Thymus (tissue), 14 donors: ENCODE measurements at places on chromosomes 7 and 10. TPM values are rescaled to one million over a fixed set of nuclear protein-coding genes. Genes with fewer than 3 reads are reported as not detected.

The TMEM176A gene
- 27.9 TPM for polyA plus RNA-seq

- no peak for DNase-seq
These were observed 69.1 kb downstream of the KMT2C start for GRCh38 chr7:152366662-152367061.

The PRLHR gene
- polyA plus RNA-seq = 0.02 TPM

The POM121C gene
- polyA plus RNA-seq = 15.4 TPM

- DNase-seq = no peak
These were observed 599.6 kb upstream of the POT1 start for GRCh38 chr7:125529249-125529648.

The MYO1G gene
- polyA plus RNA-seq = 56.2 TPM

The PON1 gene
- polyA plus RNA-seq = 6.9 TPM

DNA sequence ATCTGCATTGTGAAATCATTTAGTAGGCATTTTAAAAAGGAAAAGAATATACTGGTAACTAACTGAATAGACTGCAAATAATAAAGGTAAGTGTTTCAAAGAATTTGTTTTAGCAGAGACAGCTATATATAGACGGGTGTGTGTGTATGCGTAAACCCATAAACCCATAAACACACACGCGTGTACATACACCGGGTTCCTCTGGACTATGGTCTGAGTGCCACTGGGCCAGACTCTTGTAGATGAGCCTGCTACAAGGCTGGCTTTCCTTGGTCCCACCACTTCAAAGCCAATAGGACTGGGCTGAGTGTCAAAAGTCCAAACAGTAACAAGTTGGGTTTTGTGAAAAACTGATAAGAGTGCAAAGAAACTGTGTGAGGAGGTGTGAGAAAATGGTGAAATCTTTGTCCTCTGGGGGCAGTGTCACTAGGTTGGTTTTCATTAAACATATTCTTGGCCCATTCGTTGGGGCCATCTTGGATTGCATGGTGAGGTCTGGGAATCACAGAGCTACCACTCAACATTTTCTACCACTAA, 39.8 kb downstream of the GNA12 start:
- no peak for DNase-seq

The SPAM1 gene
- polyA plus RNA-seq = 0.02 TPM

The TUBAL3 gene
- 0.46 TPM for polyA plus RNA-seq

The COL17A1 gene
- 268 TPM for polyA plus RNA-seq

- DNase-seq = no peak
These were observed 8.7 kb downstream of the ADCY1 start for GRCh38 chr7:45582868-45583277.

DNA sequence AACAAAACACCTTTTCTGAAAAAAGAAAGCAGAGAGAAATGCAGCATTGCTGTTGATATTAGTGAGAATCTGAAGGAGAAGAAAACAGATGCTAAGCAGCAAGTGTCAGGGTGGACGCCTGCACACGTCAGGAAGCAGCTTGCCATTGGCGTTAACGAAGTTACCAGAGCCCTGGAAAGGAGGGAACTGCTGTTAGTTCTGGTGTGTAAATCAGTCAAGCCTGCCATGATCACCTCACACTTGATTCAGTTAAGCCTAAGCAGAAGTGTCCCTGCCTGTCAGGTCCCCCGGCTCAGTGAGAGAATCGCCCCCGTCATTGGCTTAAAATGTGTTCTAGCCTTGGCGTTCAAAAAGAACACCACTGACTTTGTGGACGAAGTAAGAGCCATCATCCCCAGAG, 6.4 kb downstream of the RPP38 start:
- no peak for DNase-seq

DNA sequence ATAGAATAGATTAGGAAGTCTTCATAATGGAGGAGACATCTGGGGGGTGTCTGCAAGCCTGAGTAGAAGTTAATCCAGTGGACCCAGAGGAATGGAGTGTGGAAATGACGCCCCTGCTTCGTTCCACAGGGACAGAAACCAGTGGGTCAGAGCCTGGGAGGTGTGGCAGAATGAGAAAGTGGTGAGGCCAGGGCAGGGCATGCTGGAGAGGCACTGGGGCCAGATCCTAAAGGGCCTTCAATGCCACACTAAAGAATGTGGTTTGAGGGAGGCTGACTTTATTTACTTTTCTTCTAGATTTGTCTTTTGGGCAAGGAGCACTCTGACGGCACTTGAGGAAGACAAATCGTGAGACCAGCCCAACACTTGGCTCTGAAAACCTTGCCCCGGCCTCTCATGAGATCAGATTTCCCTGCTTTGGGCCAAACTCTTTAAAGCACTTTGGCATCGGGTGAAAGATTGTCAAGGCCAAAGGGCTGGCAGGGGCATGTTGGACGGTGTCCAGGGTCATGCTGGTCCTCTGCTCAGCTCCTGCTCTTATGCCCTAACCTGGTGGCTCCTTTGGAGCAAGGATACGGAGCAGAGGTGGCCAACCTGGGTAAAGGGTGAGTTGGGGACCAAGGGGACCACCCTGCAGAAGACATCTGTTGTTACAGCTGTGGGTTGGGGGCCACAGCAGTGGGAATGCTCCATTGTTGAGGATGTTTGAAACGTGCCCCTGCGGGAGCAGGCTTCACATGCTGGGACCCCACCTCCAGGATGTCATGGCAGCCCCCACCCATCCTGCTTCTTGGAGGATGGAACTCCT, 157.0 kb upstream of the ZMIZ1 start:
- DNase-seq = no peak

- DNase-seq = no peak
These were observed 1.3 kb downstream of the CYP26C1 start for GRCh38 chr10:93061594-93062513.

The PAX4 gene
- 0.11 TPM for polyA plus RNA-seq

- DNase-seq = no peak
These were observed 156.8 kb downstream of the NRCAM start for GRCh38 chr7:108299251-108299973.

DNA sequence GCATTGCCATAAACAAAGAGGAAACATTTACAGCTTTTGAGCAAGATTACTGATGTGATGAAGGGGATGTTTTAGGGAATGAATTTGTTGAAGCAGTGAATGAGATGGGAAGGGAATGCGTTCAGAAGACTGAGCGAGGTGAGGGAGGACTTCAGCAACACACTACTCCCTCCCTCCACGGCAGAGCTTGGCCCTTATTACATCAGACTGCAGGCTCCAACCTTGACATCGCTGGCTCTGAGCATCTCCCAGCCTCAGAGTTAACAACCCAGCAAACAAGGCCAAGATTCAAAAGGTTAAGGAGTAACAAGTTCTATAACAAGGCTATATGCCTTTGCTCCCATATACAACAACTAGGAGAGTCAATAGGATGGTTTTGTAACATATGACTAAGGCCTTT, 164.4 kb downstream of the ELMO1 start:
- DNase-seq = no peak

The HIPK2 gene
- polyA plus RNA-seq = 5.8 TPM

The AKR1E2 gene
- polyA plus RNA-seq = 1.4 TPM

The TMEM273 gene
- 19.6 TPM for polyA plus RNA-seq

DNA sequence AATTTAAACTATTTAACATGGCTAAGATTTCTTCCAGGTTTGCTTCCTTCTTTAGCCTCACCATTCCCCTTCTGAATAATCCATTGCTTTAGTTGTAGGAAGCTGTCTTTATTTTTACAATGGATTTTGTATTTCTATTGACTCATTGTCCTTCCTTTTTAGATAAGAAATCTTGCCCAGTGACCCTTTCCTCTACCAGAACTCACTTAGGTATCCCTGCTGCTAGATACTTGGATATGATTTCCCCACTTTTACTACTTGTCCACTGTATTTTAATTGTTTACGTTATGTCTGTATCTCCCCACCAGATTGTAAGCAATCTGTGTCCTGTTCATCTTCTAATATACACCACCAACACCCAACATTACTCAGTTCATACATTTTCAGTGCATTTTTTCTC, 47.7 kb upstream of the MDFIC start:
- DNase-seq = no peak

- no peak for DNase-seq
These were observed 6.4 kb downstream of the NOD1 start for GRCh38 chr7:30472081-30472783.

DNA sequence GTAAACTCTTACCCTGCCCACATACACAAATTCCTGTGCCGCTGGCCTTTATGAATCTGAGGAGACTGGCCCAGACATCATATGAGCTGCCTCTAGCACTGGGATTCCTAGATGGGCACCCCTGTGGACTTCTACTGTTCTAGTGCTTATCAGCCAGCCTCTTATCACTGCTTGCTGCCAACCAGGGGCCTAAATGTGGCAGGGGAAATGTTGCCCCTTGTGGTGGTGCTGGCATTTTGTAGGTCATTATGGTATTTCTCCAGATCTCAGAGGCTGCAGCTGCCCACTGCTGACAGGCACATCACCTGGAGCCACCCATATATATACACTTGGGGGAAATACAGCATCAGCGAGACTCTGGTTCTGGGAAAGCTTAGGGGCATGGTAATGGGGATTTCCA, 5.4 kb downstream of the SFR1 start:
- DNase-seq = no peak

GRCh38 chr10:86363184-86363832, 3.3 kb downstream of the GRID1 start:
- no peak for DNase-seq

DNA sequence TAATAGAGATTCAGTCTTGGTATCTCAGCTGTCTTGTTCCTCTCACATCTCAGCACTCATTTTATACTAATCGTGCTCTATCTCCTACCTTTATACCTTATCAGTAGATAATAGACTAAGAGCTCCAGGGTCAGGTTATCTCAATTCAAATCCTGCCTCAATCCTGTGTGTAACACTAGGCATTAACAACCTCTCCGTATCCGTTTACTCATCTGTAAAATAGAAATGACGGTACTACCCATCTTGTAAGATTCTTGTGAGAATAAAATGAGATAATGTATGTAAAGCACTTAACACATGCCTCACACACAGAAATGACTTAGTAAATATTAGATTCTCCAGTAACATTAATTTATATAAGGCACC, 622 bp upstream of the P4HA1 start:
- DNase-seq = no peak

The TRIM74 gene
- 3.2 TPM for polyA plus RNA-seq

DNA sequence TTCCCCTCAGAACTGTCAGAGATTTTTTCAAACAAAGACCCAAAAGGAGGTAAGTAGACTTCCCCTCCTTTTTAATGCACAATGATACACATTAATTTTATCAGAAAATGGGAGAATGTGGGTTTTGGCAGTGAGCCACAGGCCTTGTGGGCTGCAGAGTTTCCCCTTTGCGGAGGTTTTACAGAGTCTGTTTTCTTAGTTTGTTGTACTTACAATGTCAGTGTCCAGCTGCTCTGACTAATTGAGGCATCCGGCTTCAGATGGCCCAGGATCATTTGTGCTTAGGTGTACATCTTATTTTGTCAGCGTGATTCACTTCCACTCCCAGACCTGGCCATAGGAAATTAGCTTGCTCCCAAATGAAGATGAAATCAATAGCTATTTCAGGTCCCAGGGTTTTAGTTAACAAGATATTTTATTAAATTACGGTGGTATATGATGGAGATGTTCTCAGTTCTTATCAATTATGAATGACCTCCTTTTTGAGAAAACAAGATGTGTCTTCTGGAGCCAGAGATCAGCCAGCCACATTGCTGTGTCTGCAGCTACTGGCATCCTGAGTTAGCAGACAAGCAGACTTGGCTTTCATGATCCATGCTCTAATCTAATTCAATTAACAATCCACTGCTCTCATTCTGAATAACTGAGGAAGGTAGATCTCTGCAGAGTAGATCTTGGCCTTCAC, 1086.6 kb upstream of the SORCS1 start:
- no peak for DNase-seq

GRCh38 chr7:102191556-102192379, 94.9 kb upstream of the SH2B2 start:
- no peak for DNase-seq

The EVX1 gene
- 0.05 TPM for polyA plus RNA-seq

DNA sequence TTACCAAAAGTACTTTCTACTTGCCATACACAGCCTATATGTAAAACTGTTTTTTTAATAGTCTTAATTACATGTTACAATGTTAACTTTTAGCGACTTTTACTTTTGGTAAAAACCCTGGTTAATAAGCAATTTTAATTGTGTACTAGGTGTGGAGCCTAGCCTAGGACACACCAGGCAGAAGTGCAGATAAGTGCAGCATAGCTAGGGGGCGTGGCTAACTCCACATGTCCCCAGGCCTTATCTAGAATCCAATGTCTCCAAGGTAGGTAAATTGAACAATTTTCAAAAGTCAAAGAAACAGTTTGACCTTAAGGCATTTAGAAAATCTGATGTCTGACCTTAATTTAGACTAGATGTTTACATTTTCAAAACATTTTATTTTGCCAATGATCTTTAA, 858.7 kb downstream of the CCSER2 start:
- no peak for DNase-seq

DNA sequence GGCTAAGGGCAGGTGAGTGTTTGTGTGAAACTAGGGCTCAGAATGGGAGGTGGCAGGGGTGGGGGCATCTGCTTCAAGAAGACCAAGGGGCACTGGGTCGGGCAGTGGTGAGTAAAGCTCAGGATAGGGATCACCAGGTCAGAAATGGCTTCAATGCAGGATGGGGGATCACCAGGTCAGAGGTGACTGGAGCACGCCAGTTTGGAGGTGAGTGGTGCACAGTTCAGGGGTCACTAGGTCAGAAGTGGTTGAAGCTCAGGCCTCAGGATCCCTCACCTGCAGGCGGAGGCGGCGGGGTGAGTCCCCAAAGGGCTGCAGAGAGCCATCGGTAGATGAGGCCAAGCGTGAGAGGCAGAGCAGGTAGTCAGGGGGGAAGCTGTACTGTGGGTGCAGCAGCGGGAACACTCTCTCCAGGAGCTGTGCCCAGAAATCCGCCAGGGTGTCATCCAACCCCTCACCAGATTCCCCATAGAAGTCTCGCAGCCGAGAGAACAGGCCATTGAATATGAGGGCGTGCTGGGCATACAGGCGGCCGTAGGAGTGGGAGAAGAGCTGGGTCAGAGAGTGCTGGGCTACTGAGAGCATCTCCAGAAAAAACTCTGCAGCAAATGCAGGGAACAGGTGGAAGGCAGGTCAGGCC, 1.8 kb downstream of the GPC2 start:
- no peak for DNase-seq

The AASS gene
- polyA plus RNA-seq = 6.7 TPM

The SLC18A3 gene
- polyA plus RNA-seq = 0.07 TPM

The FGL2 gene
- 23.2 TPM for polyA plus RNA-seq

GRCh38 chr7:106583100-106583499, 77.9 kb downstream of the CCDC71L start:
- DNase-seq = no peak

DNA sequence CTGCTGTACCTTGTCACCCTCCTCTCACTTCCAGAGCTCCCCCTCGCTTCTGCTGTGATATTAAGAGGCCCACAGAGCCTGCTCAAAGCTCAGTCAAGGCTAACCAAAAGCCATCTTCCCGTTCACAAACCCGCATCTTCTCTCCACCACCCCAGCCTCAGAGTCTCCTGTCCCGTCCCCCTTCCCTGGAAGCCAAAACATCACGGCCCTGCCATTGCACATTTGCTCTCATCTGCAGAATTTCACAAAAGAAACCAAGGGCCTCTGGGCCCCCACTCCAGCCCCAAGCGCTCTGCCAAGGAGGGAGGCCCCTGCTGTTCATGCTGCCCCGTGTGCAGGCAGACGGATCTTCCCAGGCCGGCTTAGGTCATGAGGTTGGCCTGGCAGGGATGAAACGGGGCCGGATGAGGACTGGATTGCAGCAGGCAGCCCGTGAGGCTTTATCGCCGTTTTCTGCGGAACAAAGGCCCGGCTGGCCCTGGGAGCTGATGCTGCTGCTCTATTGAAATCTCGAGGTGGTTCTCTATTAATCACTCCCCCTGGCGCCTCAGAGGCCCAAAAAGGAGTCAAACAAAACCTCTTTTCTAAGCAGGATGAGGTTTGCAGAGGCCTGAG, 31.6 kb upstream of the FOXK1 start:
- DNase-seq = no peak

- no peak for DNase-seq
These were observed 689.7 kb upstream of the IGFBP3 start for GRCh38 chr7:46610746-46611145.
